IgD-negative memory B cell (primary cell): ENCODE measurements at places on chromosomes 11 and 22. TPM values are rescaled to one million over a fixed set of nuclear protein-coding genes. Genes with fewer than 3 reads are reported as not detected.

The PNPLA5 gene
- polyA plus RNA-seq, result not detected

The SNU13 gene
- 316 TPM for polyA plus RNA-seq

The ELF5 gene
- polyA plus RNA-seq, result not detected

The LRRN4CL gene
- polyA plus RNA-seq, result not detected

The FLRT1 gene
- polyA plus RNA-seq, result not detected

The DRG1 gene
- polyA plus RNA-seq, result 88.7 TPM

The ELFN2 gene
- polyA plus RNA-seq, result not detected

The PLAAT4 gene
- polyA plus RNA-seq, result 97.1 TPM

The OR8H2 gene
- polyA plus RNA-seq, result not detected

The EXPH5 gene
- 0.05 TPM for polyA plus RNA-seq

The SOX6 gene
- polyA plus RNA-seq, result not detected

The OR8H1 gene
- not detected for polyA plus RNA-seq

The CD59 gene
- 39.7 TPM for polyA plus RNA-seq
